ENCODE measurements at places on chromosomes 6 and 20. TPM values are rescaled to one million over a fixed set of nuclear protein-coding genes. Genes with fewer than 3 reads are reported as not detected.
A peak's percentile ranks its signal among the peaks of the same experiment; 100 is the strongest.

The NCR2 gene
- total RNA-seq, result not detected

The ABHD16B gene
- not detected for total RNA-seq

The SLC32A1 gene
- total RNA-seq, result not detected

DNA sequence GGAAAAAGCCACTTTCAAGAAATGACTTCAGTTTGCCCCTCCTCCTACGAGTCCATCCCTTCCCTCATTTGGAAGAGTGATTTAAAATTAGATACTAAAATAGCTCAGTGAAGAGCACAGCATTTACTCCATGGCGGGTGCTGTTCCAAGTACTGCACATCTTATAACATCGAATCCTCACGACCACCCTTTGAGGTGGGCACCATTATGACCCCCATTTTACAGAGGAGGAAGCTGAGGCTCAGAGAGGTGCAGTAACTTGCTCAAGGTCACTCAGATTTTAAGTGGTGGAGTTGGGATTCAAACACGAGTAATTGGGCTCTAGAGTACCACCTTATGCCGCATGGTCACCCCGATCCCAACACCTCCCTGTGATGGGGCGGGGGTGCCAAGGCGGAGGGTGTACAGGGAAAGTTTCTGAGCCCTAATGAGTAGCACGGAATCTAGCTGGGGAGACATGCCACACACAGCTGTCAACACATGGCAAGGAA is 25.5 kb downstream of the TTBK1 start:
- peak overlapping the region; percentile 57 for H3K27ac ChIP-seq
- H3K4me1 ChIP-seq, result peaks cover 6% of the 10 kb centered on the region
- no peak for DNase-seq

- H3K27me3 ChIP-seq, result no peaks in the 10 kb centered on the region
- no peaks in the 10 kb centered on the region for H3K36me3 ChIP-seq
- H3K27ac ChIP-seq, result no peak overlapping the region
- no peak overlapping the region for H3K4me3 ChIP-seq
- H3K4me1 ChIP-seq, result no peaks in the 10 kb centered on the region
These were observed 41.0 kb upstream of the FAM50B start for GRCh38 chr6:3808199-3808598.

GRCh38 chr6:163354761-163355425 is 59.6 kb upstream of the QKI start:
- H3K4me1 ChIP-seq, result peaks cover 12% of the 10 kb centered on the region
- H3K4me3 ChIP-seq, result no peak overlapping the region
- H3K36me3 ChIP-seq, result no peaks in the 10 kb centered on the region
- H3K27ac ChIP-seq, result no peak overlapping the region
- peak; percentile 67 for DNase-seq
- no peaks in the 10 kb centered on the region for H3K27me3 ChIP-seq

DNA sequence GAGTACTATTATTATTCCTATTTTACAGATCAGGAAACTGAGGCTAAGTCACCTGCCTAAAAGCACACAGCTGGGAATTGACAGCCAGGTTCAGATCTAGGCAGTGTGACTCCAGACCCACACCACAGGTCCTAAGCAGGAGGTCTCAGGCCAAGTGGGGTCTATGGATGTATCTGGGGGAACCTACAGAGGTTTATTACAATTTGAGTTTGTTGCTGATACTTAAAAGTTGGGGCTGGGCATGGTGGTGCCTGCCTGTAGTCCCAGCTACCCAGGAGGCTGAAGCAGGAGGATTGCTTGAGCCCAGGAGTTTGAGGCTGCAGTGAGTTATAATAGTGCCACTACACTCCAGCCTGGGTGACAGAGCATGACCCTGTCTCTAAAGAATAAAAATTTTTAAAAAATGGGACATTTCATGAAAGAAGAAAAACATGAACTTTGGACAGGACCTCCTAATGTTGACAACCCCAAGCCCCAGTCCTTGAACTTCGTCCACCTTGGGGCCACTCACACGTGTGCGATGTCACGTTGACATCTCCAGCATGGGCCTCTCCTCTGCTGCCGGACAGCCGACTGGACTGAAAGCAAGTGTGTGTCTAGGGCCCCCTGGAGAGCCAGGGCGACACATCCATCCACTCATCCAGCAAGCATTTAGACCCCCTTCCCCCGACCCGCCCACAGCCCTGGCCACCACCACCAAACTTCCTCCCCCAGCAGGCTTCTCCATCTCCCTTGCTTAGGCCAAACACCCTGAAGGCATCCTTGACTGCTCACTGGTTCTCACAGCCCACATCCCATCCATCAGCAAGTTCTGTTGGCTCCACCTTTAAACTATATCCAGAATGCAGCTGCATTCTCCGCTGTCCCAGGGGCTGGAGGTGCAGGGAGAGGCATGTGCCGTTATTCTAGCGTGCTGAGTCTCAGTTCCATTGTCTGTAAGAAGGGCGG is 40.0 kb downstream of the NOL4L start:
- no peaks in the 10 kb centered on the region for H3K36me3 ChIP-seq
- DNase-seq, result peak; percentile 21
- no peaks in the 10 kb centered on the region for H3K27me3 ChIP-seq
- no peak overlapping the region for H3K27ac ChIP-seq
- no peaks in the 10 kb centered on the region for H3K4me1 ChIP-seq

DNA sequence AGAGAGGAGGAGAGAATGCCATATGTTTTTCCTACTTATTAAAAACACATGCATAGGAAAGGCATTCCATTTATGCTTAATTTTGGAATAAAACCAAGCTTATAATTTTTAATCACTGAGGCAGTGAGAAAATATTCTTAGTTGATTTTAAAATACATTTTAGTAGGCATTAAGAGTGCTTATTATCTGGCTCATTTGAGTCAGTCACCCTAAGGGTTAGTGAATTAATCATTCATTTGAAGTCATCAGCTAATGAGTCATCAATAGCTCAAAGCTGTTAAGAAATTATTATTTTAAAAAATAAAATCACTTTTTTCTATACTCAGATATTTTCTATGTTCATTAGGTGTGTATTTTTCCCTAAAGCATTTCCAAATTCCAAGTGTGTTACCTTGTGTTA is 81.6 kb downstream of the TMEM200A start:
- no peaks in the 10 kb centered on the region for H3K4me1 ChIP-seq
- no peak overlapping the region for H3K4me3 ChIP-seq
- H3K27me3 ChIP-seq, result no peaks in the 10 kb centered on the region
- H3K36me3 ChIP-seq, result no peaks in the 10 kb centered on the region
- no peak overlapping the region for H3K27ac ChIP-seq

GRCh38 chr20:36666181-36666740 is 20.3 kb upstream of the SLA2 start:
- peaks cover 4% of the 10 kb centered on the region for H3K36me3 ChIP-seq
- no peaks in the 10 kb centered on the region for H3K4me1 ChIP-seq
- no peaks in the 10 kb centered on the region for H3K27me3 ChIP-seq
- no peak overlapping the region for H3K4me3 ChIP-seq
- peak; percentile 19 for DNase-seq

DNA sequence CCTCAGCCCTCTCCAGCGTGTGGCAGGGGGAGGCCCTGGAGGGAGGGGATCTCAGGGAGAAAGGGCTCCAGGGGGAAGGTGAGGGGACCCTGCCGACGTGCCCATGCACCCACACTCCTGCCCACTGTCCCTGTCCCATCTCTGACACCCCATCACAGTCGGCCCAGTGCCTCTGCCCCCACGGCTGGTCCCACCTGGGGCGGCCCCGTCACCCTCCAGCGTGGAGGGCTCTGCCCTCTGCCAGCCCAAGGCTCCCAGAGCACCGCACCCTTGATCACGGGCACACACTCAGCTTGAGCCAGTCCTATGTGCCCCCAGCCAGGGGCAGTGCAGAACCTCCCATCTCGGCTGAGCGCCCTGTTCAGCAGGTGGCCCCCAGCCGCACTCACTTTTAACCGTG is 9.2 kb downstream of the SLC4A11 start:
- no peak overlapping the region for H3K4me3 ChIP-seq
- no peaks in the 10 kb centered on the region for H3K4me1 ChIP-seq
- H3K36me3 ChIP-seq, result no peaks in the 10 kb centered on the region
- no peak for DNase-seq
- H3K27me3 ChIP-seq, result no peaks in the 10 kb centered on the region
- H3K27ac ChIP-seq, result no peak overlapping the region

- no peaks in the 10 kb centered on the region for H3K27me3 ChIP-seq
- H3K4me1 ChIP-seq, result no peaks in the 10 kb centered on the region
- DNase-seq, result no peak
- no peaks in the 10 kb centered on the region for H3K36me3 ChIP-seq
- H3K4me3 ChIP-seq, result no peak overlapping the region
These were observed 176.0 kb downstream of the MAFB start for GRCh38 chr20:40512994-40513393.

DNA sequence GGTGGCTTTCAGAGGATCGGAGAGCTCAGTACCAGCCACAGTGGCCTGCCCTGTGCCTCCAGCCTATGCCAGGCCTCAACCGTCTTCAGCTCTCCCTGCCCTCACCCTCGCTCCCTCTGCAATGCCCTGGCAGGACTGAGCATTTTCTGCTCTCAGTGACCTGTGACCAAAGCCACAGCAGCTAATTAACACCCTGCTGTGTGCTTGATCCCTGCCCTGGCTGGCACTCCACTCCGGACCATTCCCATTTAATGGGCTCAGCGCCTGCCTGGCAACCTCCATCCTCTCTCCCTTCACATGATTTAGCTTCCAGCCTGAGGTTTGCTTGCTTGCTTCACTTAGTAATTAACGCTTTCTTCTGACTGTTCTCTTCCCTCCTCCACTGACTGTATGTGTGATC is 287.5 kb downstream of the LRFN2 start:
- H3K27ac ChIP-seq, result no peak overlapping the region
- no peaks in the 10 kb centered on the region for H3K27me3 ChIP-seq
- no peak for DNase-seq
- H3K36me3 ChIP-seq, result no peaks in the 10 kb centered on the region
- no peak overlapping the region for H3K4me3 ChIP-seq
- no peaks in the 10 kb centered on the region for H3K4me1 ChIP-seq

GRCh38 chr6:64014595-64014994 is 379.0 kb downstream of the PHF3 start:
- H3K4me1 ChIP-seq, result no peaks in the 10 kb centered on the region
- no peak for DNase-seq
- no peaks in the 10 kb centered on the region for H3K27me3 ChIP-seq
- no peak overlapping the region for H3K27ac ChIP-seq
- no peak overlapping the region for H3K4me3 ChIP-seq
- no peaks in the 10 kb centered on the region for H3K36me3 ChIP-seq

Measured in kidney (tissue), 22 donors.